ENCODE measurements at places on chromosomes 2 and 18. TPM values are rescaled to one million over a fixed set of nuclear protein-coding genes. Genes with fewer than 3 reads are reported as not detected.

GRCh38 chr2:182713601-182714000, 2.5 kb upstream of the DNAJC10 start:
- H3K27ac ChIP-seq = no peak overlapping the region
- H3K27me3 ChIP-seq = no peaks in the 10 kb centered on the region
- H3K36me3 ChIP-seq = no peaks in the 10 kb centered on the region
- H3K4me1 ChIP-seq = peaks cover 7% of the 10 kb centered on the region
- H3K4me3 ChIP-seq = no peak overlapping the region

DNA sequence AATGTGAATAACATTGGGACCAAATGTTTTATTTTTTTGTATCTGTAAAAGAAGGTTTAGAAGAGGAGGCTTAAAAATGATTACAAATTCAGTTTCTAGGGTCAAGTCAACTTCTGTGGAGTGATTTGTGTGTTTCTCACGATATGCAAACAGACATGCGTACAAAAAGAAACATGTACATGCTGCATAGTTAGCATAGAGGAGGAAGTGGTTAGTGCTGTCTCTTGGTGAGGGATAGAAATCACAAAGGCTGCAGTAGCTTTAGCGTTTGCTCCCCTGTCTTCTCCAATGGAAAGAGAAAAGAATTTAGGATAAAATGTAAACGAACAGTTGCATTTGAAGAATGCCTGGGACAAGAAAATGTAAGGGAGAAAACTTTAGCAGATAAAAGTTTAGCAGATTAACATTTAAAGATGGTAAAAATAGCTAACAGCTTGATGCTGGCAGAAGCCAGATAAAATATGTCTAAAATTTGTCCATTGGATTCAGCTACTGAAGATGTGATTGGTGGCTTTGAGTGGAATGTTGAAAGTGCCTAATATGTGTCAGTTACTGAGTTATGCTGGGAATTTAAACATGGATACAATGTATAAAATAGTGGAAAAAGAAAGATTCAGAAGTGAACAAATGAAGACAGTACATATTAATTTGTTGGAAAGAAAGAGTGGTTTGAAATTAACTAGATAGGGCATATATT, 44.9 kb downstream of the MALT1 start:
- peaks cover 11% of the 10 kb centered on the region for H3K36me3 ChIP-seq
- H3K27ac ChIP-seq = peak overlapping the region; percentile 64
- H3K4me3 ChIP-seq = no peak overlapping the region

The FAM117B gene
- 14.2 TPM for total RNA-seq

- DNase-seq = no peak
- no peaks in the 10 kb centered on the region for H3K36me3 ChIP-seq
- peaks cover 20% of the 10 kb centered on the region for H3K4me1 ChIP-seq
- H3K27me3 ChIP-seq = peaks cover 11% of the 10 kb centered on the region
These were observed 4.9 kb downstream of the UCN start for GRCh38 chr2:27303093-27304025.

DNA sequence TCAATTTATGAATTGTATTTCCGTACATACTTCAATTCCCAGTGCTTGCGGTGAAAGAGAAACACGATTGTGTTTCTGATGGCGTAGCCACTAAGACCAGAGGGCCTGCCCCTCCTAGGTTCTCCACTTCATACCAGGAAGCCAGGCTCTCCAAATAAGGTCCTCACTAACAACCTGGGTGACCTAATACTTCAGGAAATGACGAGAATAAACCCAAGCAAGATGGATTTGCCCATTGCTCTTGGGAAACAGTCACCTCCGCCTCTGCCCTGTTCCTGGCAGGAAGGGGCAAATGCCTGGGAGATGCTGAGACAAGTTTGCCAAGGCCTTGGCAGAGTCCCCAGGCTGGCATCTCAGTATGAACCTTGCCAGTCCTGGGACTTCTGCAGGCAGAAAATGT, 41.8 kb downstream of the TTC32 start:
- H3K4me1 ChIP-seq = peaks cover 7% of the 10 kb centered on the region
- no peak overlapping the region for H3K27ac ChIP-seq
- no peak overlapping the region for H3K4me3 ChIP-seq
- no peak for DNase-seq
- H3K27me3 ChIP-seq = no peaks in the 10 kb centered on the region

The TSPYL6 gene
- total RNA-seq = not detected

GRCh38 chr2:18987592-18988073, 370.8 kb downstream of the OSR1 start:
- no peak overlapping the region for H3K27ac ChIP-seq
- no peaks in the 10 kb centered on the region for H3K27me3 ChIP-seq
- H3K4me1 ChIP-seq = no peaks in the 10 kb centered on the region
- no peak for DNase-seq
- H3K36me3 ChIP-seq = no peaks in the 10 kb centered on the region
- H3K4me3 ChIP-seq = no peak overlapping the region

The TRABD2A gene
- 6.3 TPM for total RNA-seq

The KRTCAP3 gene
- 5.1 TPM for total RNA-seq

- no peak for DNase-seq
- no peaks in the 10 kb centered on the region for H3K27me3 ChIP-seq
These were observed 543.6 kb upstream of the NRP2 start for GRCh38 chr2:205138735-205139134.

DNA sequence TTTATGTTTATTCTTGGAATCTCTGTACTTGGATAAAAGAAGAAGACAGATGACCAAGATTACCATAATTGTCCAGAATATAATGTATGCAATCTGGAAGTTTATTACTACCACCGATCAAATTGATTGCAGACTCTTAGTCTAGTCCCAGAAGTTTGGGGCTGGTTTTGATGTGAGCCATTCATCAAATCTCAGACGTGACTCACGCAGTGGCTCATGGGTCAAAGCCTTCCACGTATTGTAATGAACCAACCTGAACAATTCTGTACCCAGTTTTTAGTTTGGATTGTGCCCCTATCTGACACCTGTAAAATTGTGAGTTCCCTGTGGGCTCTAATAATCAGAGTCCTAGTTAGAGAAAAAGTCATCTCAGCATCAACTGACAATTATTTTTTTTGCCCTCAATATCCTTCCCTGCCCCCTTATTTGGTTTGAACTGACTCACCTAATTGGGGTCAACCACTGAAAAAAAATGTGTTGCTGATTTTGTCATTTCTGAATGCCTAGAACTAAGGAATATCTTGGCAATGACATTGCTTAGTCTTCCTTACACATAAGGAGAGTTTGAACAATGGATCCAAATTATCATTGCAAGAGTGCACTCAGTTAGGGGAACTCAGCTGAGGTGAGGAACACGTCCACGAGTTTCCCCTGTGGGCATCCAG, 219.5 kb upstream of the NRP2 start:
- H3K27ac ChIP-seq = no peak overlapping the region
- no peaks in the 10 kb centered on the region for H3K27me3 ChIP-seq
- H3K36me3 ChIP-seq = no peaks in the 10 kb centered on the region
- no peaks in the 10 kb centered on the region for H3K4me1 ChIP-seq
- no peak overlapping the region for H3K4me3 ChIP-seq

GRCh38 chr2:232522623-232523401, 2.6 kb downstream of the PRSS56 start:
- no peak overlapping the region for H3K27ac ChIP-seq
- peaks cover 26% of the 10 kb centered on the region for H3K4me1 ChIP-seq
- H3K36me3 ChIP-seq = no peaks in the 10 kb centered on the region
- H3K27me3 ChIP-seq = peaks cover 18% of the 10 kb centered on the region
- DNase-seq = no peak

The ZSWIM2 gene
- not detected for total RNA-seq

- no peak overlapping the region for H3K27ac ChIP-seq
- no peaks in the 10 kb centered on the region for H3K36me3 ChIP-seq
- no peaks in the 10 kb centered on the region for H3K4me1 ChIP-seq
- H3K4me3 ChIP-seq = no peak overlapping the region
These were observed 9.5 kb upstream of the MALL start for GRCh38 chr2:110124939-110125691.

GRCh38 chr2:80527119-80527518, 222.6 kb upstream of the LRRTM1 start:
- no peaks in the 10 kb centered on the region for H3K36me3 ChIP-seq
- DNase-seq = no peak
- H3K27ac ChIP-seq = no peak overlapping the region
- H3K27me3 ChIP-seq = no peaks in the 10 kb centered on the region
- no peaks in the 10 kb centered on the region for H3K4me1 ChIP-seq
- no peak overlapping the region for H3K4me3 ChIP-seq

GRCh38 chr2:79788952-79789651, 276.3 kb downstream of the CTNNA2 start:
- H3K27me3 ChIP-seq = no peaks in the 10 kb centered on the region
- no peaks in the 10 kb centered on the region for H3K36me3 ChIP-seq
- no peak for DNase-seq
- H3K27ac ChIP-seq = no peak overlapping the region
- no peak overlapping the region for H3K4me3 ChIP-seq
- no peaks in the 10 kb centered on the region for H3K4me1 ChIP-seq

The PAIP2B gene
- 3.4 TPM for total RNA-seq

DNA sequence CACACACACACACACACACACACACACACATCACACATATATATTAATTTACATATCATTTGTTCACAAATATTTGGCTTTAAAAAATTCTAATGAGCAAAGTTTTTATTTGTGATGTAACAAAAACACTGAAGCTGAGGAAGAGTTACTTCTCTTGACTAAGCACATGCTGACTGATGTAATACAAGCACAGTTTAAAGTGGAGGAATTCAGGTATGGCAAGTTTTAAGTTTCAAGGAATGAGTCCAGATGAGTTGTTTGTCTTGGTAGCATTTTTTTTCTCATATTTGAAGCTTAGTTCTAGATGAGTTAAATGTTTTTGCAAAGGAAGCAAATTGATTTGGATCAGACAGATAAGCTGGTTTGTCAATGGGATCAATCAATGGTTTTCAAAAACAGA, 20.2 kb upstream of the CALCRL start:
- H3K36me3 ChIP-seq = no peaks in the 10 kb centered on the region
- DNase-seq = no peak
- H3K4me1 ChIP-seq = no peaks in the 10 kb centered on the region
- H3K27ac ChIP-seq = no peak overlapping the region
- no peaks in the 10 kb centered on the region for H3K27me3 ChIP-seq

The IL1R2 gene
- total RNA-seq = 0.66 TPM

- H3K36me3 ChIP-seq = no peaks in the 10 kb centered on the region
- H3K27ac ChIP-seq = no peak overlapping the region
- no peaks in the 10 kb centered on the region for H3K27me3 ChIP-seq
- DNase-seq = no peak
These were observed 767.4 kb downstream of the MBD2 start for GRCh38 chr18:53457068-53457467.

GRCh38 chr2:51782921-51783765, 751.2 kb upstream of the NRXN1 start:
- no peaks in the 10 kb centered on the region for H3K27me3 ChIP-seq
- no peaks in the 10 kb centered on the region for H3K4me1 ChIP-seq
- H3K27ac ChIP-seq = no peak overlapping the region
- no peaks in the 10 kb centered on the region for H3K36me3 ChIP-seq
- no peak for DNase-seq

GRCh38 chr18:53935399-53935798, 289.1 kb downstream of the MBD2 start:
- DNase-seq = no peak
- H3K27ac ChIP-seq = no peak overlapping the region
- no peaks in the 10 kb centered on the region for H3K36me3 ChIP-seq
- no peaks in the 10 kb centered on the region for H3K27me3 ChIP-seq

- H3K27me3 ChIP-seq = no peaks in the 10 kb centered on the region
- H3K36me3 ChIP-seq = no peaks in the 10 kb centered on the region
- no peak overlapping the region for H3K27ac ChIP-seq
- no peaks in the 10 kb centered on the region for H3K4me1 ChIP-seq
- DNase-seq = no peak
These were observed 36.8 kb upstream of the LCLAT1 start for GRCh38 chr2:30410217-30410616.

- H3K36me3 ChIP-seq = no peaks in the 10 kb centered on the region
- DNase-seq = no peak
- H3K4me1 ChIP-seq = no peaks in the 10 kb centered on the region
- no peak overlapping the region for H3K27ac ChIP-seq
- no peaks in the 10 kb centered on the region for H3K27me3 ChIP-seq
- no peak overlapping the region for H3K4me3 ChIP-seq
These were observed 394.3 kb upstream of the CHST9 start for GRCh38 chr18:27579364-27579763.

DNA sequence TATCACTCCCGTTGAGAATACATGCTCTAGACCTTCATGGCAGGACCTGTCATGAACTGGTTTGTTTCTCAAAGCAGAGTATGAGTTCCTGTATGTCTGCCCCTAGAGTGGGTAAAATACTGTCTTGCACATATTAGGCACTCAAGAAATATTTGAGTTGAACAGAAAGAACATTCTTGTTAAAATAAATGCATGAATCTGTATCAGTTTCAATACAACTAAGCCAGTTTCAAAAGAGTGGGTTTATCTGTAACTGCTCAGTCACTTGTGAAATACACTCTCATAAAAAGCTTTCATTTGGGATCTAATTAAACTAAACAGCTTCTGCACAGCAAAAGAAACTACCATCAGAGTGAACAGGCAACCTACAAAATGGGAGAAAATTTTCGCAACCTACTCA, 69.2 kb downstream of the RFTN2 start:
- no peak for DNase-seq
- no peaks in the 10 kb centered on the region for H3K36me3 ChIP-seq

- no peaks in the 10 kb centered on the region for H3K27me3 ChIP-seq
- no peak for DNase-seq
- no peak overlapping the region for H3K4me3 ChIP-seq
- no peak overlapping the region for H3K27ac ChIP-seq
- H3K36me3 ChIP-seq = no peaks in the 10 kb centered on the region
These were observed 12.6 kb upstream of the OTX1 start for GRCh38 chr2:63038034-63038433.

- H3K36me3 ChIP-seq = no peaks in the 10 kb centered on the region
- DNase-seq = no peak
- H3K27ac ChIP-seq = no peak overlapping the region
- no peaks in the 10 kb centered on the region for H3K4me1 ChIP-seq
These were observed 876.0 kb downstream of the SLC4A3 start for GRCh38 chr2:220503431-220503830.

The SCG2 gene
- 0.13 TPM for total RNA-seq

DNA sequence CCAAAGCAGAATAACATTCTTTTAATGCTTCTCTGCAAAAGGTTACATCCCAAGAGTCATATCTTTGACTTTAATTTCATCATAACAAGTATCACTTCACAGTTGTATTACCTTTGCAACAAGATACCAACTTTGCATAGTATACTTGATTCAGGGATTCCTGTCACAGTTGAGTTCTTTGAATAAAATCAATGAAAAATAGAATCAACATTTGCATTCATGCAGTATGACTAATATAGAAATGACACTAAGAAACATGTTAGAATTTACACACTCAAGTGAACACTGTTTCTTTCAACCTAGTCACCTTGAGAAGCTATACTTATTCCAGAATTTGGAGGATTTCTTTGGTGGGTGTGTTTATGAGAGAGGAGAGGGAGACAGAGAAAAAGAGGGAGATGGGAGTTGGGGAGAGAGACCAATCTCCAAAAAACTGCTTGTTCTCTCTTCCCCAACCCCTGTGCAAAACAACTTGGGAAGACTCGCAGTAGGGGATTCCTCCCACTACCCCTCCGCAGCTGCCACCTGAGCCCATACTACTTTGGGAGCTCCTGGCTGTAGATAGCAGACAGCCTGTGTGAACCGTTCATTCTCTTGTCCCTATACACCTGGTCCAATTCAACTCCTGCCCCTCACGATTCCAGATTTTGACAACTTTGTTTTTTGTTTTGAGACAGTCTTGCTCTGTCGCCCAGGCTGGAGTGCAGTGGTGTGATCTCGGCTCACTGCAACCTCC, 57.7 kb downstream of the PELI1 start:
- no peak for DNase-seq
- H3K27me3 ChIP-seq = no peaks in the 10 kb centered on the region
- H3K4me3 ChIP-seq = no peak overlapping the region
- H3K27ac ChIP-seq = no peak overlapping the region
